Activated T-cell treated with anti-CD3 and anti-CD28 coated beads, Interleukin-2, amount 50 U/mL, for 1 hour (primary cell): ENCODE measurements at places on chromosomes 1 and 21.

GRCh38 chr21:31374395-31374794 is 30.3 kb upstream of the TIAM1 start:
- DNase-seq: no peak

GRCh38 chr21:15893902-15894301 is 164.1 kb downstream of the USP25 start:
- DNase-seq: no peak

GRCh38 chr1:29651246-29651645 is 414.9 kb downstream of the PTPRU start:
- no peak for DNase-seq

GRCh38 chr1:216173376-216173995 is 249.8 kb downstream of the USH2A start:
- DNase-seq: no peak

DNA sequence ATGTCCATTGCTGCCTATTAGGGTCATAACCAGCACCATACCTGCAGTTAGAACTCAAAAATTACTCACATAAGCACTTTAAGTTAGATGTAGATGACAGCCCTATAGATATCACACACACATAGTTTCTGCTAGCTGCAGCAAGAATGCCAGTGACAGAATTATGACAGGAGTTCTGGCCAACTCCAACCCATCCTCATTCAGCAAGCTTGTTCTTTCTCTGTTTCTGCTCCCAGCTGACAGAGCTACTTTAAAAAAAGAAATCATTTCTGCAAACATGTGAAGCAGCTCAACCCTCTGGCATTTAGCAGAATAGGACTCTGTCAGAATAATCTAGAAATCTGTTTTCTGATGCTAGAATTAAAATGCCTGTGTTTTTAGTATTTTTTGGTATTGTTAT is 23.8 kb upstream of the OTUD7B start:
- no peak for DNase-seq

- no peak for DNase-seq
Measured at GRCh38 chr1:17686258-17686657, 68.9 kb upstream of the ACTL8 start.

DNA sequence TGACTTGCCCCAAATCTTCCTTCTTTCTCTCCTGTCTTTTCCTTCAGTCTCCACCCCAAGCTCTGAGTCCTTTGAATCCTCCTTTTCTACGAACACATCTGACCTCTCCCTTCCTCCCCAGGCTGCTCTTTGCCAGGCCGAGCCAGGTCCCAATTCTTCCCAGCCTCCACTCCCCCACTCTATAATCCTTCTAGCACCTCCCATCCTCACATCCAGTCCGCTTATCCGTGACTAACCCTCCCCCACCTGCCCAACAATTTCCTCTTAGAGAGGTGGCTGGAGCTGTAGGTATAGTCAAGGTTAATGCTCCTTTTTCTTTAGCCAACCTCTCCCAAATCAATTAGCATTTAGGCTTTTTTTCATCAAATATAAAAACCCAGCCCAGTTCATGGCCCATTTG is 9.5 kb upstream of the HPDL start:
- DNase-seq: no peak

DNA sequence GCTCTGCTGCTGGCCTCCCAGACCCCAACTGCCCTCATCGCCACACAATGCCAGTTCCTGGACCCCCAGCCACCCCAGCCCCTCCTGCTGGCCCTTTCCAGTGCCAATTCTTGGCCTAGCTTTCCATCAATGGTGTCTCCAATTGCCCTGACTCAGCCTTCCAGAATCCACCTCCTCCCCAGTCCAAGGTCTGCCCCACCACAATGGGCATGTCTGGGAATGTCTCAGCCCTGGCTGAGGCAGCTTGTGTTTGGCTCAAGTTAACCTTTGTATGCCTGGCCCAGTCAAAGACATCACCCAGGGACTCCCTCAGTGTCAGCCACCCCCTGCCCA is 16.4 kb downstream of the ALDH4A1 start:
- no peak for DNase-seq

- no peak for DNase-seq
Measured at GRCh38 chr1:174077749-174078490, 55.8 kb upstream of the RC3H1 start.

- DNase-seq: no peak
Measured at GRCh38 chr1:192399161-192399560, 82.4 kb downstream of the RGS21 start.

GRCh38 chr1:196043268-196043667 is 565.0 kb downstream of the KCNT2 start:
- no peak for DNase-seq

DNA sequence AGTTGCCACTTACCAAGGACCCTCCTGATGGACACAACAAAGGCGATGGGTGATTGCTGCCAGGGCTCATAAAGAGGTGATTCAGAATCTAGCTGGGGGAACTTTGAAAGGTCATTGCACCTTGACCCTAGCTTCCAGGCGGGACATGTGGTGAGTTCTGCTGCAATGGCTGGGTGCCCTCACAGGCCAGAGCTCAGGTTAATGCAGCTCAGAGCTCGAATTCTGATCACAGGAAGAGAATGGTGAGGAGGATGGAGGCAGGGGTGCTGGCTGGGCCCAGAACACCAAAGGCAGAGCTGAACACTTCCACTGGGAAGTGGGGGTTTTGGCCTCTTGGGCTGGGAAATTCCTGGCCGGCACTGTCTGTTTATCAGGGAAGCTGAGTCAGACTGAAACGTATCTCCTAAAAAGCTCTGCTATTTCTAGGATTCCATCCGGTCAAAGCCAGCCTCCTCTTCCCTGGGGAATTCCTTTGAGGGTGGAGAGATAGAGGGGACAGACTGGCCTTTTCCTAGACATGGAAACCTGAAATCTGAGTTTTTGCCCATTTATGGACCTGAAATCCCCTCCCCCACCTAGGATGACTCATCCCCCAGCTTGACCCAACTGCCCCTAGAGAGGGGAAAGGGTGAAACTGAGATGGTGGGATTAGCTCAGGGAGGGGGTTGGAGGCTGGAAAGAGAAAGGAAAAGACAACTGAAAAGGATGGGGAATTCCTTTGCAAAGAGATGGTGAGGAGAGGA is 27.2 kb downstream of the NUAK2 start:
- DNase-seq: no peak

DNA sequence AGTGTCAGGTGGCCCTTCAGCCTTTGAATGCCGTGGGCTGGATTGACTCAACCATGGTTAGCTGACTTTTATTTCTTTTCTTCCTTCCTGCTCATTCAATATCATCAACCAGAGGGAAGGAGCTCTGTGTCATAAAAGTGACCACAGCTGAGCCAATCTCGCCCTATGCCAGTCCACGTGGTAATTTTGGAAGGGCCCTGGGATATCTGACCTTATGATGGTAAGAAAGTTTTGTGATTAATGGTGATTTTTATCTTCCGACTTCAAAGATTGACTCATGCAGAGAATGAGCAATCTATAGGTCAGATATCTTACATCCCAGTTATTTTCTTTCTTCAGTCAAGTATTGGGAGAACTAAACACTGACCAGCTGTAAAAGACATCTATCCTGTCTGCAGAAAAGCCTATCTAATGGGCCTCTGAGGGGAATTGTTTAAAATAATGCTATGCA is 170.3 kb downstream of the ZC3H11B start:
- DNase-seq: no peak

- no peak for DNase-seq
Measured at GRCh38 chr1:153485863-153486262, 25.4 kb upstream of the S100A7 start.

GRCh38 chr21:45550522-45551210 is 8.4 kb upstream of the SLC19A1 start:
- peak; percentile 40 for DNase-seq

DNA sequence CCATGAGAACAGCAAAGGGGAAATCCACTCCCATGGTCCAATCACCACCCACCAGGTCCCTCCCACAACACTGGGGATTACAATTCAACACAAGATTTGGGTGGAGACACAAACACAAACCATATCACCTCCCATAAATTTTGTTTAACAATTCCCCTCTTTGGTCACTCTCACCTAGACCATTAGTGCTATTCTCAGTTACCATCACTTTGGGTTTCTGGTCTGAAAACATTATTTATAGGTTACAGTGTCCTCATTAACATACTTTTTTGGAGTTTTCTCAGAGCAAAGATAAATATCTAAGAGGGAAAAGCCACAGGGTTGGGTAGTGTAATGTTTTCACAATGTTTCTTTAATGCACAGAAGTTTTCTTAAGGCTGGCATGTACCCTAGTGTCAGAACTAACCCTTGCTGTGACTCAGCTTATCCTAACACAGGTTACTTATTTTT is 47.7 kb upstream of the DNAH14 start:
- no peak for DNase-seq

- no peak for DNase-seq
Measured at GRCh38 chr1:98027103-98027705, 106.4 kb upstream of the DPYD start.

- no peak for DNase-seq
Measured at GRCh38 chr1:2800664-2801045, 838 bp downstream of the TTC34 start.

DNA sequence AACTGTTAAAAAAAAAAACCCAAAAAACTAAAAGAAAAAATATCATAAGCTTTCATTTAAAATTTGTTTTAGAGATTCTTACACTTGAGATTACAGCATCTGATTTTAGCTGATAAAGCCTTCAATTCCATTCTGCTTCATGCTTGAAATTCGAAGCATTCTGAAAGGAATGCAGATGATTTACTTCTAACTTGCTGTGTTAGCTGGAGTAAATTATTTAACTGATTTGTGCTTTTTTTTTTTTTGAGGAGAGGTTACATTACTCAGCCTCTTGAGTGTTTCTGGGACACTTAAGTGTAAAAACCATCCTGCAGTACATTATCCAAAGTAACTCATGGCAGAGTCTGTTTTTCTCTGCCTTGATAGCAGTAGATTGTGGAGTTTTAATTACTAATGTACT is 4.5 kb upstream of the TRIM67 start:
- no peak for DNase-seq

- no peak for DNase-seq
Measured at GRCh38 chr1:4551706-4552105, 102.7 kb upstream of the AJAP1 start.

DNA sequence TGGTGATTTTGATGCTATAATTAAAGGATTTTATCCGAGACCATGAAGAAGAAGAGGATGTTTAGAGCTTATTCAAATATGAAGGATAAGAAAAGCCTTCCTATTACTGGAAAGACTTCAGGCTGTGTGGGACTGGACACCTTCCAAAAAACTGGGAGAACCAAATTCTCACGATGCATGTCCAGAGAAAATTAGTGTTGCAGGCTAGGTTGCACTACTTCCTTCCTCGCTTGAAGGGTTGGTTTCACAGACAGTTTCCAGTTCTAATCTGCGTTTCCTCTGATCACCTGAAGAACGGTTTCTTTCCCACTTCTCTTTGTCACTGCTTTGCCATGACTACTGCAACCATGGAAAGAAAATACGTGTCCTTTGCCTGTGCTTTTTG is 2.0 kb downstream of the MTARC2 start:
- DNase-seq: no peak

GRCh38 chr1:231927431-231927830 is 300.8 kb downstream of the DISC1 start:
- DNase-seq: no peak

DNA sequence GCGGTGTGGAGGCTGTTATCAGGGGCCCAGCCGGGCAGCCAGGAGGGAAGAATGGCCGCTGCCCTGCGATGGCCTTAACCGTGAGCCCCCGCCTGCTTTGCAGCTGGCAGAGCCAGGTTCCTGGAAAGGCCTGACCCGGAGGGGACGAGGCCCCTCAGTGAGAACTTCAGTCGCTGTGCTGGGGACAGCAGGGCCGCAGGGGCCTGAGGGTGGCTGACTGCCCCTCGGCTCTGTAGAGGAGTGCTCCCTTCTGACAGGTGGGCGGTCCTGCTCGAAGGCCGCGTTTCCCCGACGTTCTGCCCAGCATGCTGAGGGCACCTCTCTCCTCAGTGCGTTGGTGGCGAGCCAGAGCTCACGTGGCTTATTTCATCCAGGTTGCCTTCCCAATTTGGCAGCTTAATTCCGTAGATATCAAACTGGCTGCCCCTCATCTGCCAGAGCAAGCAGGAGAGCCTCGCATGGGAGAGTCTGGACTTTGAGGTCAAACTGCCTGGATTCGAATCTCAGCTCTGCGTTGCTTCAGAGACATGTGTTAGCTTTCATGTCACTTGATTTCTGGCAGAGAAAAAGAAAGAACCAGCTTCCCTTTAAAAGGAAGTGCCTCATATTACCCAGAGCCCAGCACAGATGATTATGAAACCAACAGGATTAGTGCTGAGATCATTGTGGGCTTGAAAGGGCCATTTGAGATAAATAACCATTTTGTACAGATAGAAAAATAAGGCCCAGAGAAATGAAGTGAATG is 239.8 kb downstream of the SDCCAG8 start:
- no peak for DNase-seq

DNA sequence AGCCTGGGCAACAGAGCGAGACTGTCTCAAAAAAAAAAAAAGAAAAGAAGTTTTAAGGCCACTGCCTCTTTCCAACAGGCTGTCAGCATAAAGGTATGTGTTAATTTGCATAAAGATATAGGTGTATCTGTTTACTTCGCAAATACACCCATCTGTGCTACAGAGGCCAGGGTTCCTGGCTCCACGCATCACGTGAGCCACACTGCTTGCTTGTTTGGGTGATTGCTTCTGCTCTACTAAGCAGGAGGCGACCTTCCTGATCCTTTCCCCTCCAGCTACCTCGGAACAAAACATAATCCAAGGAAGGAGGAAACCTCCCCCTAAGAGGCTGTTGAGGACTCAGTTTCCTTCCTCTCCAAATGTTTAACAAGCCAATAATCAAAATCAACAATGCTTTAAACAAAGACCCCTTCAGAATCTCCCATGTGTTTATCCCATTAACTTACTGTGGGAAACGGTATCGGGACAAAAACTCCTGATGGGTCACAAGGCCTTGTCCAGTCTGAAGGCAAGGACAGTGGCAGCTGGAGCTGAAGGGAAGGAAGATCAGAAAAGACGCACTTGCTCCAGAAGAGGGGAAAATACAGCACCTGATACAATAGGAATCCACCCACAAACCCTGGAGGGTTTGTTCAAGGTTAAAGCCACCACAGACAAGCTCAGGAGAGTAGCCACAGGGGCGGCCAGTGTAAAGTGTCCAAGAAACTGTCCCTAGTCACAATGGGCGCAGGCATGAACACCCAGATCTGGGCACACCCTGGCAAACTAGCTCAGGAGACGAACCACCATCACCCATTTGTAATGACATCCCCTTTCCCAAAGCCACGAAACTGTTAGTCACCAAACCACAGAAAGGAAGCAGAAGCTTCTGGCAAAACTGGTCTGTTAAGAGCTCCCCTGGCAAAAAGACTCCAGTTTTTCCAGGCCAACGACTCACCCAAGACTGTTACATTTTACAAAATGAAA is 17.2 kb downstream of the CTNNBIP1 start:
- no peak for DNase-seq

DNA sequence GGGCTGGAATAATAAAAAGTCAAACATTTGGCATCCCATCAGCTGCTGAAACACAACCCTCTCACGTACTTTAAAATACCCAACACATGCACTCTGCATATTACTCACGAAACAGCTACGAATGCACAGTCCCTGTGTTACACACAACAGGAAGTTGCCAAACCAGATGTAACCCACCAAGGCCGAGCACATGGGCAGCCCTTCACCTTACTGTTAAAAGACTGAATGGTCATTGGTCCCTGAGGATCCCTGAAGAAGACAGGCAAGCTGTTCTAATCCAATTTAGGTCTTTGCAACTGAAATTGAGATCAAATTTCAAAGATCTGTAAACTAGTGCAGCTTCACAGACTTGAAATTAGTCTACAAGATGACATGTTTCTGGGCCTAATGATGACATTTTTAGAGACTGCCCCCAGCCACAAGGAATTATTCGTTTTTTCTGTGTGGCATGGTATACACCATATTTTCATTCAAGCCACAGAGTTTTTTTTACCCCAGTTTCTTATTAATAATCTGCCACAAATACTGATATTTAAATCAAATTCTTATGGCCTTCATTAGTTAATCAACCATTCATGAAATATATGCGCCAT is 25.6 kb upstream of the IER5 start:
- DNase-seq: no peak
